DMS79 treated with DMSO at 0.1 percent for 48 hours (cell line): ENCODE measurements at places on chromosomes 2 and 18.

GRCh38 chr2:127158614-127159290 lies 51.8 kb upstream of the BIN1 start:
- DNase-seq: no peak

GRCh38 chr2:120914839-120915521 lies 179.3 kb downstream of the GLI2 start:
- no peak for DNase-seq

DNA sequence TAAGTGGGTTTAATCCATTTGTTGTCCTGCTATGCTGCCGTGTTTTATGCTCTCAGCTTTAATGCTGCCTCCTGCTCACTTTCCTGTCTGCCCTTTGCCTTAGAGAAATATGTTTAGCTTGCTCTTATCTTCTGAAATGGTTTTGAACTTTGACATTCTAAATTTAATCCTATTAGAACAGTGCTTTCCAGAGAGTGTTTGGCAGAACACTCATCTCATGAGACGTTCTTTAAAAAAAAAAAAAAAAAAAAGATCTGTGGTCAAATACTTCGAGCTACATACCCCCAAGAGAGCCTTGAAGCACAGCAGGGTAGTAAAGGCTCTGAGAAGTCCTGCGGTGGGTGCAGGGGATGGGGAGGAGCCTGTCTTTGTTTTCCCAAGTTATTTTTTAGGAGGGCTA lies 161.3 kb downstream of the SPP2 start:
- DNase-seq: no peak

- DNase-seq: no peak
These were observed 27.3 kb upstream of the TMX3 start for GRCh38 chr18:68742206-68742605.

- no peak for DNase-seq
These were observed 14.5 kb downstream of the SLC39A10 start for GRCh38 chr2:195671563-195671962.

DNA sequence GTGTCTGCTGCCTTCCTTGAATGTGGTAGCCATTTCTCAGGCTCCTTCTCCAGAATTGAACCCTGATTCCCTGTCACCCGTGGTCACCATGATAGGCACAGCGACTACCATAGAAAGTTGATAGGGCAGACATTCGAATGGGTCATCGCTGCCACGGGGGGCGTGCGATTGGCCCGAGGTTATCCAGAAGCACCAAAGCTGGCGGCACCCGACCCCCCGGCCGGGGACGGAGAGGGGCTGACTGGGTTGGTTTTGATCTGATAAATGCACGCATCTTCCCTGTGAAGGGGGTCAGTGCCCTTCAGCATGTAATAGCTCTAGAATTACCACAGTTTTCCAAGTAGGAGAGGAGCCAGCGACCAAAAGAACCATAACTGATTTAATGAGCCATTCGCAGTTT lies 94.0 kb upstream of the ANKRD30BL start:
- DNase-seq: no peak

- DNase-seq: peak; percentile 87
These were observed 330.4 kb downstream of the LPIN1 start for GRCh38 chr2:12076810-12077209.

DNA sequence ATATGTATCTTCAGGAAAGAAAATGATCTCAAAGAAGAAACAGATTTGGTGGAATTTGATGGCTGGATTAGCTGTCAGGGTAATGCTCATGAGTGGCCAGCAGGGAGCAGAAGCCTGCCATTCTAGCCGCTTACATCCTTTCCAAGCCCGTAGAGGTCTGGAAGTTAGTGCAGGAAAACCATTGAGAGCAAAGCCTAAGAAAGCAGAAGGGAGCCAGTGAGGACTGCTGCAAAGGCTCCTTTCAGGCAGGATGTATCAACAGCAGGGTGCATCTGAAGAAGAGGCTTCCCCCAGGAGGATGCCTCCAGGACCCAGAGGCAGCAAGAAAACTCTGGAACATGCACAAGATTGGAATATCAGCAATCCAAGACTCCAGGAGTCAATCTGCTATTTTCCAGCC lies 22.9 kb upstream of the LBH start:
- DNase-seq: peak; percentile 75

- DNase-seq: no peak
These were observed 22.5 kb upstream of the TRAPPC8 start for GRCh38 chr18:31965316-31965970.

GRCh38 chr2:195899226-195899625 lies 169.4 kb downstream of the DNAH7 start:
- DNase-seq: no peak

DNA sequence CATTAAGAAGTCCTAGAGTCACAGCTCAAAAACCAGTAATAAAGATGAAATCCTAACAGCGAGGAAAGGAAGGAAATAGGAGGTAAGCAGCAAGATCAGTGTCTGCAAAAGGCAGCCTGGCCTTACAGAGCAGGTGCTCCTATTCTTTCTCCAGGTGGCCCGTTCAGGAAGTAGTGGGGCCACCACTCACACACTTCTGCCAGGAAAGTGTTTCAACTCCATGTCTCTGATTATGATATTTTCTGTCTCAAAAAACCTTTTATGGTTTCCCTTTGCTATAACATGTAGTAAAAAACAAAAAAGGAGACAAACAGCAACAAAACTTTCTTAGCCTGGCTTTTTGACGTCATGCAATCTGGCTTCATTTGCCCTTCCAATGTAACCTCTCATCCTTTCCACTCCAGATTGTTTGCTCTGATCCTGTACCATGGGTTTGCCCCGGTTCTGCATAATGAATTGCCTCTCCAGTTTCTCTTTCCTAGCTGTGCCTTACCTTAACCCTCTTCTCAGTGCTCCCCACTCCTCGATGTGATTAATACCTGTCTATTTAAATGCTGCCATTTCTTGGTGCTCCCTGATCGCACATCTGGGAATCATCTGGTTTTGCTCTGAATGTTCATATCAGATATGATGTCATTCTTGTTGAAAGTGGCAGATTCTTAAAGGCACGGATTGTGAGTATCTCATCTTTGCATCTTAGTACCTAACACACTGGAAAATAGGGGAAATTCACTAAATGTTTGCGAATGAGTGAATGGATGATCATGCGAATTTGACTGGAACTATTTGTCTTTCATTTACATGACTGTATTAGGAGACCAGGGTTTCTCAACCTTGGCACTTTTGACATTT lies 50.6 kb upstream of the PTPRM start:
- no peak for DNase-seq

GRCh38 chr2:190766595-190766994 lies 114.0 kb upstream of the GLS start:
- no peak for DNase-seq

DNA sequence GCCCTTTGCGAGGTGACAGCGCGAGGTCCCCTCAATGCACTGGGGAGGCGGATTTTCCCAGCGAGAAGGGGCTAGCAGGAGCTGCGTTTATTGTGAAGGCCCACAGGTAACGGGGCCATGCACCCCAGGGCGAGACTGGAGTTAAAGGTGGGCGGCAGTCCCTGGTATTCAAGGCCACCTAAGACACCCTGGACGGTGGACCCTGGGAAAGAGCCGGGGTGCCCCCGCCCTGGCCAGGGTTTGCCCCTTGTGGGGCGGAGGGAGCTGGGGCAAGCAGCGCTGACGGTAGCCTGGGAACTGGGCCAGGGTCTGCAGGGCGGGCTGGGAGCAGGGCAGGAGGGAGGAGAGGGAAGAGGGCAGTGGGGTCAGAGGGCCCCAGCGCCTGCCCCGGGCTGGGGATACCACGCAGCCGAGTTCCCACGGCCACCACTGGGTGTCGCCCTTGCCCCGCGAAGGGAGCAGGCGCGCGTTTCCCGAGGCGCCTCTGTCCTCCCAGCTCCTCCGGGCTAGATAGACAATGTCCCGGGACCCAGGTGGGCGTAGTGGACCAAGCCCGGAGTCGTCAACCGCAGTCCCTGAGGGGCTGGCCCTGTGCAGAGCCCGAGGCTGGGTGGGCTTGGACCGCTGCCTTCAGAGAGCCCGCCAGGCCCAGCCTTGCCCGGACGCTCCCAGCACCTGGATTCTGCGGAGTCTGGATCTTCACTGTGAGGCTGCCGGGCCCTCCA lies 80.2 kb downstream of the SMAD4 start:
- no peak for DNase-seq

DNA sequence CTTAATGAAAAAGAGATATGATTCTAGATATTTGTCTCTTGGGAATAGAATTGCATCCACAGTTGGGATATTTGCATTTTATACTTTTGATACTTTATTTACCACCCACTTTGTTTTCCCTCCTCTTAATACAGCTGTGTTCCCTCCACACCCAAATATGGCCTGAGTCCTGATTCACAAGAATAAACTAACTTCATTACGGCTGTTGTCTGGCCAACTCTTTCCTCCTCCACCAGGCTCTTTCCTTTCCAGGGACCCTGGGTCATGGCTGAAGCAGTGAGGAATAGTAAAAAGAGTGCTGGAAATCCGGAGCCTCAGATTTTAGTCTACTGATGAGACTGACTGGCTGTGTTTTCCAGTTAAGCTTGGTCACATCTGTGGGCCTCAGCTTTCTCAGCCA lies 48.4 kb upstream of the STAM2 start:
- no peak for DNase-seq

- no peak for DNase-seq
These were observed 58.9 kb upstream of the LINC00305 start for GRCh38 chr18:64207820-64208219.

- DNase-seq: no peak
These were observed 19.7 kb downstream of the ZBTB14 start for GRCh38 chr18:5275872-5276271.

DNA sequence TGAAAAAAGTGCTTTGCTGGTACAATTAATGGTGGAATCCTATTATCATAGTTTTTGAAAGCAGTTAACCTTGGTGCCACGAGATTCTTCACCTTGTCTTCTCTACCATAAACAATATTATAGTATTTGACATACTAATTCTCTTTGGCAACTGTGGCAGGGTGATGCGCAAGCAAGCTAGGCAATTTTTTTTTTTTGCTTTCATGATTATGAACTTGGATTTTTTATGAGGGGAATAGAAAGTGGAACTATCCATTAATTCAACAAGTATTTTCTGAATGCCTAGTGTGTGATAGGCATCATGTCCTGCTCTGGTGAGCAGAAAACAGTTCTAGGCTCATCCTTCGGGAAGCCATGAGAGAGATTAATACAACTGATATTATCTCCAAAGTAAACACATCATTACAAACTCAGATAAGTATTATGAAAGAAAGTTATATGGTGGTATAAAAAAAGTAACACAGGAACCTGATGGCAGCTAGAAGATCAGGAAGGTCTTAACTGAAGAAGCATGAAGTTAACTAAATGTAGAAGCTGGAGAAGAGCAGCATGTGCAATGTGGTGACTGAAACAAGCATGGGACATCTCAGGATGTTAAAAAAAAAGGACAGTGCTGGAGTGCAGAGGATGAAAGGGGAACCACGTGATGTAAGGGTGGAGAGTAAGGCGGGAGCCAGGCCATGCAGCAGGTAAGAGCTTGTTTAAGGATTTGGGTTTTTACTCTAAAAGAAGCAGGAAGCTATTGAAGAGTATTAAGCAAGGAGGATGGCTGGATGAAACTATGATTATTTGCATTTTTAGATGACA lies 113.7 kb downstream of the ZEB2 start:
- no peak for DNase-seq

DNA sequence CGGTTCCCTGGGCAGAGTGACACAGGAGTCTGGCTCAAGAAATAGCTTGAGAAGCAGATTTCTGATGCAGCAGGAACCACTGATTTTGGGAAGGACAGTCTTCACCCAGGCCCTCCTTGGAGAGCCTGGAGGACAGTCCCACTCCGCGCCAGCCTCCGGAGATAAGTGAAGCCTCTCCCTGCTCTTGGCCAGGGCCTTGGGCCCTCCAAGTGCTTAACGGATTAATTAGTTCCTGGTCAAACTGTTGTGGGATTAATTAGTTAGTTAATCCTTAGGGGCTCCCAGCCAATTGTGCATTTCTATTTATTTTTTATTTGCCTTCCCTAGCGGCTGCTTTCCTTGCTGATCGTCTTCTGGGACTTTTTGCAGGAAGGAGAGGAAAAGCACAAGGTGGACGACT lies 19.6 kb downstream of the CPLX4 start:
- DNase-seq: no peak

GRCh38 chr2:217071416-217071815 lies 211.6 kb upstream of the TNP1 start:
- DNase-seq: no peak

DNA sequence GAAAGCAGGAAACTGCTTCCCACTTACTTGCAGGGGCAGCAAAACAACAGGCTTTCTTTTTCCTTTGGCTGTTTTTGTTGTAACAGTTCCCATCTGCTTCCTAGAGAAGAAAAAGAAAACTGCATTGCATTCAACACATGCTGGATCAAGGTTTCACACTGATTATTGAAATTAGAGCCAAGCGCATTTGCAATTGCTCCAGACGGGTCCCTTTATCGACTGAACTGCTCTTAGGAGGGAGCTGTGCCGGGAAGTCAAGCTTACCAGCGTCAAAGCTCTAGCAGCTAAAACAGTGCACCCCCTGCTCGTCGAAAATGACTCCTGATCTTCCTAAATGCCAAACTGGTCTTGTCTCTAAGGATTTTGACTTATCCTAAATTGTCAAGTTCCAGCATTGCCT lies 164.0 kb upstream of the SESTD1 start:
- no peak for DNase-seq

DNA sequence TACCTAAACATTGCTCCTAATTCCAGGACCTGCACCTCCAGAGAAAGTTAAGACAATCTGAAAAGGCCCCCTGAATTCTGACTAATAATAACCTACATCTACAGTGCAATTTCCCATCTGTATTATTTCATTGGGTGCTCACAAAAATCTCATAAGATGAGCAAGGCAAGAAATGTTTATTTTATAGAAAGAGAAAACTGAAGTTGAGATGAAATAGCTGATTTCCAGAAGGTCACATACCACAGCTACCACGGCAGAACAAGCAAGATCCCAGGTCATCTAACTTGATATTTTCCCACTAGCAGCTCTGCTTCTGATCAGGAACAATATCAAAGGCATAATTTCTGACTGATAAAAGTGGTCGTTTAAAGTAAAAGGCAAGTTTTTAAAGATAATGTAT lies 105.8 kb upstream of the COL5A2 start:
- DNase-seq: no peak

DNA sequence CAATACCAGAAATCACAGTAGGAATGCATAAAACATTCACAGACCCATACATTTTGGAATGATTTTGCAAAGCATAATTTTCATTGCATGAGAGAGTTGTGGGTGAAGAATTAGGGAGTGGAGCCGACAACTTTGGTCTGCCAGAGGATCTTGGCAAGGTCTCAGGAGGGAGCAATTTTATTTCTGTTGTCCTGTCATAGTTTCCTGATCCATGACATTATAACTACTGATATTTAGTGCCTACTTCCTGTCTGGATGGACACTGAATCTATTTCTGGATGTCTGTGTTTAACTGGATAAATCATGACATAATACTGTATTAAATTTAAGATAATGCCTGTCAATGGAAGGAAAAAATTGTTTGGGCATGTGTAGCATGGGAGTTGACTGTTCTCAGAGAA lies 2.4 kb downstream of the ITGA4 start:
- DNase-seq: no peak

- no peak for DNase-seq
These were observed 78.6 kb downstream of the FARSB start for GRCh38 chr2:222577341-222577740.

DNA sequence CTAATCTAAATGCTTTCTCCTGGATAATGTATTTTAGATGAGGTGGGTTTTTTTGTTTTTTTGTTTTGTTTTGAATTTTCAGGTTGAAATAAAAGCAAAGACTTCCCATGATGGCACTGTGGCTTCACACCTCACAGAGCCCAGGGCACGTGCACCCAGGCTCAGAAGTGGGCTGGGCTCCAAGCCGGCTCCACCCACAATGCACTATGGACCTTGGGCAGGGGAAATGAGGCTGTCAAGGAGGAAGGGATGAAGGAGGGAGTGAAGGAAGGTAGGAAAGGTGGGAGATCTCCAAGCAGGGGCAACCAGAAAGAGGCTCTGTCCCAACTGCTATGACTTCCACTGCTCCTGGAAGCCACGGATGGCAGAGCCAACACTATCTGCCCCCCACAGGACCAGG lies 60.4 kb downstream of the BIN1 start:
- DNase-seq: no peak
